ENCODE measurements at places on chromosomes 4 and X.

DNA sequence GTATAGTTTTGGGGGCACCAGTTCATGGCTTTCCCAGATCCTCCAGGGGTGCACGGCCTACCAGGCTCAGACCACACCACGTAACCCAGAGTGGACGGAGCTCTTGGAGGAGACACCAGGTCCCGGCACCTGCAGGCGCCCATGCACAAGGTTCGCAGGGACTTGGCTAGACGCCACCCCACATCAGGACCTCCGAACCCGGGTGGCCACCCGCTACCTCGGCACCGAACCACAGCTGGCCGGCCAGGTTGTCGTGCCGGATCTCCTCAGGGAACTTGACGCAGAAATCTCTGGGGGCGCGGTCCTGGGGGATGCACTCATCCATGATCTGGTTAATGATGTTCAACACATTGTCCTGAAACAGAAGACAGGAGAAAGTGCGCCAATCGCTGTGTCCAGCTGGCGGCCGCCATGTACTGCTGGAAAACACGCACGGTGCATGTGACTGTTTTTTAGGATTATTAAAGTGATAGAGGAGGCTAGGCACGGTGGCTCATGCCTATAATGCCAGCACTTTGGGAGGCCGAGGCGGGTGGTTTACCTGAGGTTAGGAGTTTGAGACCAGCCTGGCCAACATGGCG lies 77.1 kb downstream of the ZFYVE28 start:
- DNase-seq, result no peak

DNA sequence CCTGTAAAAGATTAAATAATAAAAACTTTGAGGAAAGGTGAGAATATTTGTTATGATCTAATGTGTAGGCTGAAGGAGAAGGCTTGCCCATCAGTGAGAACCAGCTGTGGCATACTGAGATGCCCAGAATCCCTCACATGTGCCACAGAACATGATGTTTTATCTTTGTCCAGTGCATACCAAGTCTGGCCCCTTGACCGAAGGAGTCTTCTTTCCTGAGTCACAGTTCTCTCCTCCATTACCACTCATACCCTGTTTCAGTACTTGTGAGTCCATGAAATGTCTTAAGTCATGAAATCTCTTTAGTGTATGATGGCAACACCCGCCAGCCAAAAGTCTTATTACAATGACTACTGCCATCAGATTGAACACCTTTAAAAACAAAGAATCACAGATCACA lies 42.7 kb downstream of the PPARGC1A start:
- no peak for DNase-seq

DNA sequence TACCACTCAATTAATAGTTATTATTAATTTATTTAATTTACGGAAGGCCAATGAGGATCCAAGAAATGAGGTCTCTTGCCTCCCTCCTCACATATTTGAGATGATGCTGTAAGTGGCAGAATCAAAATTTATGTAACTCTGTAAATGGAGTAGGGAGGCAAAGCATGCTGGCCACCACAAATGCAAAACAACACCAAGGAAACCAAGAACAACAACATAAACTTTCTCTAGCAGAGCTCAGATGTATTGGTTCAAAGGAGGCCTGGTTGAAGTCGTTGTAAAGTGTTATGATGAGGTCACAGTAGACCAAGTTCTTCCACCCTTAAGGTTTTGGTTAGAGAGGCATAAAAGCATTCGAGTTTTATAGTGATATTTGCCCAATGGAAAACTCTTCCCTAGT lies 194.8 kb upstream of the FAT1 start:
- DNase-seq, result no peak

DNA sequence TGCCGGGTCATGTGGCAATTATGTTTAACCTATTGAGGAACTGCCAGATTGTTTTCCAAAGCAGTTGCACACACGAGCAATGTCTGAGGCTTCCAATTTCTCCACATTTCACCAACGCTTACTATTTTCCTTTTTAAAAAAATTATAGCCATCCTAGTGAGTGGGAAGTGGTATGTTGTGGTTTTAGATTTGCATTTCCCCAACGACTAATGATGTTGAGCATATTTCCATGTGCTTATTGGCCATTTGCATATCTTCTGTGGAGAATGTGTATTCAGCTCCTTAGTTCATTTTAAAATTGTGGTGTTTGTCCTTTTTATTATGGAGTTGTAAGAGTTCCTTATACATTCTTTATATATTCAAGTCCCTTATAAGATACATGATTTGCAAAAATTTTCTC lies 60.2 kb downstream of the MTMR1 start:
- no peak for DNase-seq

DNA sequence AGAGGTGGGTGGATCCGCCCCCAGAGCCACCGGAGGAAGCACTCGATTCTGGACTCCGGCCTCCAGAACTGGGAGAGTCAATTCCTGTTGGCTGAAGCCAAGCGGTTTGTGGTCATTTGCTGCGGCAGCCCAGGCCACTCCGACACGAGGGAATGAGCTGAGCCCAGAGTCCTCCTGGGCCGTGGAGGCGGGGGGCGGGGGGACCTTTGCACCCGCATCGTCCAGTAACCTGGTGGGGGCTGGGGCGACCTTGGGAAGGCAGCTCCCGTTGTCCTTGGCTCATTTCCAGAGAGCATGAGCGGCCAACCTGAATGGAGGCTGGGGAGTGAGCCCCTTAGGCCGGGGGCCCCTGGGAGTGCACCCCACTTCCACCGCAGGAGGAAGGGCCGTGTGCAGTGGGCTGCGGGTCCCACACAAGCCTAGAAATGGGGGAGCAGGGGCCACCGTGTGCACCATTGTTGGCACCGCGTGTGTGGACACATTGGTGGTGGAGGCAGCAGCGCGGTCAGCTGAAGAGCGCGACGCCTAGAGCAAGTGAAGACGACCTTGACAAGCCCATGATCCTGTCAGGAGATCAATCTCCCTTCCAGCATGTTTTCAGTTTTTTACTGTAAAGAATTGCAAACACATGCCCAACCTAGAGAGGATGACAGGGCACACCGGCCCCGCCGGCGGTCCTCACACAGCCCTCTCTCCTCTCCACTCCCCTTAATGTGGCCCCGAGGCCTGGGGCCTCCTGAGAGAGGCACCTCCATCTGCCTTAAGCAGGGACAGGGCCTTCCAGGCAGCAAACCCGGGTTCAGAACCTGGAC lies 19.9 kb upstream of the DUSP9 start:
- no peak for DNase-seq

GRCh38 chr4:40626183-40626990 lies 3.3 kb downstream of the RBM47 start:
- no peak for DNase-seq

GRCh38 chr4:173415885-173416653 lies 17.2 kb upstream of the SCRG1 start:
- no peak for DNase-seq

DNA sequence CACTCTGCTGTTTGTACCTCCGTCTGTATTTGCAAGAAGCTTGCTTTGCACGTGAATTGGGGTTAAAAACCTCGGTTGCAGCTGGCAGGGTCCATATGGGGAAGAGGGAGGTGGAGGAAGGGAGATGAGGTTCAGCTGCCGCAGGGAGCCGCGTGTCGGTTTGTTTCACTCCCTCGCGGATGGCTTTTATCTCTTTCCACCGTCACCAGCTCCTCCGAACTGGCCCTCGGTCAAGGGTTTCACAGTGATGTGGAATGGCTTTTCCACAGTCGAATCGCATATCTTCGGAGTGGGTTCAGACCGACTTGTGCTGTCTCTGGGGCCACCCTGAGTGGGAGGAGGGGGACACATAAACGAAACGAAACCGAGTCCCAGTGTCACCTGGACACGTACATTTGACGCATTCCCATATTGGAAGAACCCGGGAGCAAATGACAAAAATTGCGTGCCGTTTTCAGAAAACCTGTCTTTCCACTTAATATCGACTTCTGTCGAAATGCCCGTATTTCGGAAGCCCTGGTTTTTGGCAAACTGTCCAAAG lies 929 bp downstream of the ZBTB33 start:
- no peak for DNase-seq

DNA sequence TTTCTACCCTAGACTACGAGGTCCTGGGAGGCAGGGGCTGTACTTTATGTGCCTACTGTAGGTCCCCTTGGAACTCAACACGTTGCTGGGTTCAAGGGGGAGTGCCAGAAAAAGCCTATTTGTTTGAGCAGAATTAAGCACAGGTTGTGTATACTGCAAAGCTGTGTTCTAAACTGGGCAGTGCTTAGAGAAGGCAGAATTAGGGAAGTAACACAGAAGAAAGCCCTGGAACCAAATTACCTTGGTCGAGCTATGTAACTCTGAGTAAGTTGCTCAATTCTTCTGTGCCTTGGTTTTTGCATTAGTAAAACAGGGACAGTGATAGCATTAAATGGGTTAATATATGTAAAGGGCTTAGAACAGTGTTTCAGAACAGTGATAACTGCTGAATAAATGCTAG lies 245.0 kb upstream of the SFRP2 start:
- no peak for DNase-seq

DNA sequence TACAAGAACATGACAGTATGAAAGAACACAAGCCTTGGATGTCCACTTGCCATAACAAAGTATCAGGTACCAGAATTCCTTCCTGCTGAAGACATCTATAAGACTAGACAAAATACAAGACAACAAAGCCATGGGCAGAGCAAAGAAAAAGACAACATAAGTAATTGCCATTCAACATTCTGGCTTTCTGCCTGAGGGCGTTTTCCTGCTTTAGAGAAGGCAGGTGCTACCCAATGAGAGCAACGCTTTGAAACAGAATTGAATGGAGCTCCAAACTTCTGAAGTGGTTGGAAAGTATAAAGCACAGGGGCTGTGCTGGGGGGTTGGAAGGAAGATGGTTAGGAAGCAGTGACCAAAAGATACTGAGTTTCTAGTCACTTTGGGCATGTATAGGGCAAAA lies 30.1 kb downstream of the PDE5A start:
- DNase-seq, result no peak

GRCh38 chrX:23790155-23790497 lies 7.2 kb downstream of the SAT1 start:
- DNase-seq, result no peak

DNA sequence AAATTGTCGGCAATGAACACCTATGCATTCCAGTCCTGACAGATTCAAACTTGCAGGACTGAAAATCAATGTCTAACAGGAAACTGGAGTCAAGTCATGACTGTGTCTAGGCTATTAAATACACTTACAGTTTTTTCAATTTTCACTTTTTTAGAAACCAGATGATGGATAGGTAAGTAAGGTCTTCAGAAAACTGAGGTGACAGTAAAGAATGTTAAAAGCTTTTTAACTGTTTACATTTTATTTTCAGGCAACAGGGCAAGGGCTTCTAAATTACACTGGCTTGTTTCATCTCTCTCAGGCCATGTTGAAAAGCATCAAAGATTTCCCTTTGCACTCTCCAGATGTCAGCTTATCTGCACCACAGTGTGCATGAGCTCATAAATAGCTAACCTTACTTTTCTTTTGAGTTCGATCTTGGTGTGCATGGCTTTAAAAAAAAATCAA lies 65.2 kb downstream of the SEC24D start:
- no peak for DNase-seq

DNA sequence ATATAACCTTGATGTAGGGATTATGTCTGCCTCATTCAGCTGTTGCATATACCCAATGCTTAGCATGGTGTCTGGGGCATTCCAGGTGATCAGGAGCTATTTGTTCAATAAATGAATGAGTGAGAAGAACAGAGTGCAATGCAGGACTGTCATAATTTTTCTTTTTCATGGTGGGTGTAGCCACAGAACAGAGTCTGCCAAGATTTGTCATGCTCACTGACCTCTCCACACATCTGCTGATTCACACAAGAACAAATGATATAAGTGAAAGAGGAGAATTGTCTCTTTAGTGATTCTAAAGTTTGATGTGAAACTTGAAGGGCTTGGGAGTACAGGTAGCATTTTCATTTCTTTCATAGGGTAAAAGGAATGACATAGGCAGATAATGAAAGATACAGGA lies 64.4 kb upstream of the TEX13D start:
- no peak for DNase-seq

GRCh38 chr4:855880-856224 lies 29.9 kb upstream of the CPLX1 start:
- no peak for DNase-seq

- DNase-seq, result no peak
Observed at GRCh38 chrX:41518127-41518840, 71.1 kb downstream of the NYX start.

GRCh38 chrX:9676306-9676705 lies 89.3 kb downstream of the GPR143 start:
- no peak for DNase-seq

DNA sequence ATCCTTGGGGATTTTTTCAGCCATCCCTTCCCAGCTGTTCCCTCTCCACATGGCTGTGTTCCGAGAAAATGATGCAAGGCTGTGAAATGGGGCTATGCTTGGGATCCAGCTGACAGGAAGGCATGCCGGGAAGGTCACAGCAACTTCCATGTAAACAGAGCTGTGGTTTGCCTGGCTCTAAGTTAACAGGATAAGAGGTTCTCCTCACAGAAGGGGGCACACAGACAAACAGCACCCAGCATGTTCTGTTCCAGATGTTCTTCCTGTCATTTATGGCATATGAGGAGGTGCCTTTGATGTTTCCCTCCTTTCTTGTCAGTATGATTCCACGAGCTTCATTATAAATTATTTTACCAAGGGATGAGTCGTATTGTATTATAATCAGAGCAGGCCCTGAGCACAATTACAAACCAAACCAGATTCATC lies 220.7 kb downstream of the ANTXR2 start:
- no peak for DNase-seq

- DNase-seq, result no peak
Observed at GRCh38 chrX:43631841-43632240, 24.3 kb upstream of the MAOA start.

GRCh38 chrX:42219231-42219630 lies 295.9 kb upstream of the CASK start:
- DNase-seq, result no peak

GRCh38 chr4:118917582-118917981 lies 28.9 kb downstream of the SYNPO2 start:
- DNase-seq, result no peak

DNA sequence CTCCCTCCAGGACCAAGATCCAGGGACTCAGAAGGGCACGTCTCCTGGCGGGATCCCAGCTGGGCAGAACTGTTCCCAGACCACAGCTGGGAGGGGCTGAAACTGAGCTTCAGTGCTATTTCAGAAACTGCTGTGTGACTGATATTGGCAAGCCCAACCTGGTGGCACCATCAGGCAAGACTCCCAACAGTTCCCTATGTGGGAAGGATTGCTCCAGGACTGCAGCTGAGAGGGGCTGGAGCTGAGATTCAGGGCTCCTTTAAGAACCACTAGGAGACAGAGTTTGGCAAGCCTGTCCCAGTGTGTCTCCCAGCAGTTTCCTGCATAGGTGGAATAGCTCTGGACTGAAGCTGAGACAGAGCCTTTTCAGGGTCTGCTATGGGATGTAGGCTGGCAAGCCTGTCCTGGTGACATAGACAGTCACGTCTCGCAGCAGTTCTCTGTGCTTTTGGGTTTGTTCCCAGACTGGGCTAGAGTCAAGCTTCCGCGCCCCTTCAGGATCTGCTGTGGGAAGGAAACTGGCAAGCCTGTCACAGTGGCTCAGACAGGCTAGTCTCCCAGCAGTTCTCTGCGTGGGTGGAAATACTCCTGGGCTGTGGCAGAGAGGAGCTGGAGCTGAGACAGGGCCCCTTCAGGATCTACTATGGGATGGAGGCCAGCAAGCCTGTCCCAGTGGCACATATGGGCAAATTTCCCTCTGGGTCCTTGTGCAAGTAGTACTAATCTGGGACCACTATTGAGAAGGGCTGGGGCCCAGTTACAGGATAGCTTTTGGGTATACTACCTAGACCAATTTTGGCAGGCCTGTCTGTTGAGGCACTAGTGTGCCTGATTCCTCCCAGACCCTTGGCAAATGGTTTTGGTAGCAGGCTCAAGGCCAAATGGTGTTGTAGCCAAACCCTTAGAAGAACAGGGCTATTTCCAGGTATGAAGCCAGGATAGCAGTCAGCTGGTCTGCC lies 20.2 kb upstream of the MED14 start:
- no peak for DNase-seq

- DNase-seq, result no peak
Observed at GRCh38 chr4:9841072-9841471, 59.6 kb downstream of the DRD5 start.
